Hematopoietic multipotent progenitor cell treated with erythropoietin and hydrocortisone succinate and interleukin-3 and kit ligand, for 6 days (in vitro differentiated cells): ENCODE measurements at places on chromosomes 11 and 22.

GRCh38 chr11:64763526-64764039 is 3.8 kb upstream of the PYGM start:
- DNase-seq = no peak

DNA sequence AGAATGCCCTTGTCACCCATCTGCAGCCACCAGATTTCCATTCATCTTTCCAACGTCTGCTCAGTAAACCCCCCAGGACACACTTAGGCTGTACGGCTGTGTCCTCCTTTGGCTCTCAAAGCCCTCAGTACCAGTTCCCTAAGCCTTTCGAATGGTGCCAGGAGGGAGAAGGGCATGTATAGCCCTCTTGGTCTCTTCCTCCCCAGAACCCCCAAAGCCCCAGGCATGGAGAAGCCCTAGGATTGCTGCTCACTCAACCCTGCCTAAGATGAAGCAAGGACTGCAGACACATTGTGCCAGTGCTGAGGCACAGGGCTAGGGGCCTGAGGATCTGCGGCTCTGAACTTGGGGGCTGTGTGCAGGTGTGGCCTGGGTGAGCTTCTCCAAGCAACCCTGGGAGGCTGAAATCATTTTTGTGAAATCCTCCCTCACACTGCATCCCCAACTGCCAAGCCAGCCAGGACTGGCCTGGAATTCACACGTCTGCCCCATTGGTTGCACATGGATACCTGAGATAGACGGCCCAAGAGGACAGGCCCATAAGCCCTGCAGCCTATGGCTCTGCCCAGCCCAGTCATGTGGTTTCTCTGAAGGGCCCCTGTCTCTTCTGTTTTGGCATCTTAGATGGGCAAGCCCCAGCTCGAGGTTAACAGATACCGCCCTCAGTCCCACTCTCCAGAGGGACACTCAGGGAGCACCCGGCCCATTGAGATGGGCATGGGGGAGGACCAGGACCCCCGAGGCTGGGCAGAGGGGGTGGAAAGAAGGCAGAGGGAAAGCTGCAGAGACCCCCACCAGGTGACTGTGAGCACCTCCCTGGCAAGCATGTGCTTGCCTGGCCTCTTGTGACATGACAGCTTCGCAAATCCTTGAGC is 34.0 kb downstream of the KCNQ1OT1 start:
- no peak for DNase-seq

- DNase-seq = no peak
These were observed 15.9 kb downstream of the PRG3 start for GRCh38 chr11:57364851-57365660.

- DNase-seq = no peak
These were observed 17.1 kb downstream of the OR6Q1 start for GRCh38 chr11:58047818-58048217.

- peak; percentile 91 for DNase-seq
These were observed 21.5 kb downstream of the LRP4 start for GRCh38 chr11:46896719-46897406.

- no peak for DNase-seq
These were observed 2.4 kb downstream of the CELSR1 start for GRCh38 chr22:46534901-46535630.

DNA sequence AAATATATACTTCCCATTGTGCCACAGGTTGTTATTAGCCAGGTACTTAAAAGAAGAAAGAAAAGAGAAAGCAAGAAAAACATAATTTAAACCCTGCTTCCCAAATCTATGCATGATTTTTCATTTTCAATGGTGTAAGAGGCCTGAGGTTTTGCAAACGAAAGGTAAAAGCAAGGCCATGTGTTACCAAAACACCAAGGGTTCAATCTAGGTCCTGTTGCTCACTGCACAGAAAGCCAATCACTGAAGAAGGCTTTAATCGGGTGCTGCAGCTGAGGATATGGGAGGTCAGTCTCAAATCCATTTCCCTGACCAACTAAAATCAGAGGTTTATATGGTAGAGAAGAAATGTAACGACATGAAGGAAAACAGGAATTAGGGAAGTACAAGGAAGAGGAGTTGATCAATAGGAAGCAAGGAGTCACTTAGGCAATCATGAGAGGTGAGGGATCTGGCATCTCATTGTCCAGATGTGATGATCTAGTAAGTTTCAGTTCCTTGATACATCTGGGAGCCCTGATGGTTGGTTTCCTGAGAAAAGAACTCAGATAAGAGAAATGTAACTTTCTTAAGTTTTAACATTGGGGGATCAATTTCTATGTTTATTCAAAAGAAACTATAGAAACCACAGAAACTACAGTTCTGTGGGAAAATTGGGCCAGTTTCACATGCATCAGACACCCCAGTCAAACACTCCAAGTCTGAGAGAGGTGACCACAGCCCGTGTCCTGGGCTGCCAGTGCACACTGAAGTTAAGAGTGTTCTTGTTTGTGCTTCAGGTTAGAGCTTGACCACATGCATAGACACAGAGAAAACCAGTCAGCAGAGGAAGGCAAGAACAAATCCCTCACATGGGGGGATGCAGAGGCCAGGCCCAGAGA is 18.1 kb upstream of the DKK3 start:
- no peak for DNase-seq

- no peak for DNase-seq
These were observed 309.6 kb downstream of the OPCML start for GRCh38 chr11:133222425-133223330.

DNA sequence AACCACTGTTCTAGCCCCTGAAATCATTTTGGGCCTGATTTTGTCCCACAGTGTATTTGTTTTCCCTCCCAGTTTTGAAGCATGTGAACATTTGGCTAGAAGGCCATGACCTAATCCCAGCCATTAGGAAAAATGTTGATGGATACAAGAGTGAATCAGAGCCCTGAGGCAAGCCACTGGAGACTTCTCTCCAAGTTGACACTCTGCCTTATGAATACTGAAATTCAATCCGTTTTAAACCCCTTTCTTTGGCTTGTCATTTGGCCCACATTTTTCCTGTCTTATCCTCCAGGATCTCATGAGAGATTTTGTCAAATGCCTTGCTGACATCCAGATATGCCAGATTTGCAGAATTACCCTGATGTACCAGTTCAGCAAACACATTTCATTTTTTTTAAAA is 158.8 kb downstream of the FAT3 start:
- DNase-seq = no peak

DNA sequence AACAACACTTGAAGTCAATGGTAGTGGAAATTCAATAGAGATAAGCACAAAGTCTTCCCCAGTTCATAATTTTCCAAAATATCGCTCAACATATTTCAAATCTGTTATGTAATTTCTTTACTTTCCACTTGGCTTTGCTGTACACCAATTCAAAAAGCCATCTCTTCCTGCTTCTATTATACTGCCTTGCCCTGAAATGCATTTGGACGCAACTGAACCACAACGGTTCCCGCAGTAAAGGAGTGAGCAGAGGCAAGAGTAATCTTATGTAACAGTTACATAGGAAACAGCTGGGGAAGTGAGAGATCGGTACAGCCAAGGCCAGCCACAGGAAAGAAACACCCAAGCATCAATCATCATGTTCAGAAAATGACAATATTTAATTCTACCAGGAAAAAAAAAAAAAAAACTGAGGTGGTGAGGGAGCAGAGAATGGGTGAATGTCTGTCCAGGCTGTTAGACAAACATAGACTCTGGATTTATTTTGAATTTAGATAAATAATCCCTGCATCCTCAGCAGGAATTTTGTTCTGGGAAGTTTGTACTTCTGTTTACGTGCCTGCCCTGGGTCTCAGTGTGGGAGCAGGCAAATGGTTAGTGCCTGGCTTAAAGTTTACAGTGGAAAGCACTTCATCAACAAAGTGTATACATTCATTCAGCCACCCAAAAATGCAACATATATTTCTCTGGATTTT is 392.2 kb downstream of the ETS1 start:
- DNase-seq = peak; percentile 82

GRCh38 chr11:88043149-88043548 is 132.1 kb downstream of the RAB38 start:
- no peak for DNase-seq

- no peak for DNase-seq
These were observed 2.9 kb downstream of the SPINDOC start for GRCh38 chr11:63816166-63816565.

GRCh38 chr11:48005136-48005535 is 24.8 kb downstream of the PTPRJ start:
- DNase-seq = peak; percentile 3
